Adipocyte (in vitro differentiated cells): ENCODE measurements at places on chromosomes 4 and X.

DNA sequence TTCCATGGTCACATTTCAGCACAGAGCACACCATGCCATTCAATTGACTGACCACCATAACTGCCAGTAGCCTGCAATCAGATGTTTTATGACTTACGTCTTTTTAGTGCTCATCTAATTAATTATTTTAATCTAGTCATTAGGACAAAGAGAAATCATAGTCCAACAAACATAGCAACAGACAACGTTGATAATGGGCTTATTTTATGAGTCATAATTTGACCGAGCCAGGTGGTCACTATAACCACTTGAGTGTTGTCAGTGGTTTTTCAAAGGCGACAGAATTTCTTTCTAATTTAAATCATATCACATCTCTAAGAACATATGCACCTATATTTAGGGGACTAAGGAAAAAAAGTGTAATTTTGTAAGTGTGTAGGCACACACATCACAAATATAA, 1.9 kb downstream of the SEC24D start:
- peak; percentile 36 for DNase-seq

DNA sequence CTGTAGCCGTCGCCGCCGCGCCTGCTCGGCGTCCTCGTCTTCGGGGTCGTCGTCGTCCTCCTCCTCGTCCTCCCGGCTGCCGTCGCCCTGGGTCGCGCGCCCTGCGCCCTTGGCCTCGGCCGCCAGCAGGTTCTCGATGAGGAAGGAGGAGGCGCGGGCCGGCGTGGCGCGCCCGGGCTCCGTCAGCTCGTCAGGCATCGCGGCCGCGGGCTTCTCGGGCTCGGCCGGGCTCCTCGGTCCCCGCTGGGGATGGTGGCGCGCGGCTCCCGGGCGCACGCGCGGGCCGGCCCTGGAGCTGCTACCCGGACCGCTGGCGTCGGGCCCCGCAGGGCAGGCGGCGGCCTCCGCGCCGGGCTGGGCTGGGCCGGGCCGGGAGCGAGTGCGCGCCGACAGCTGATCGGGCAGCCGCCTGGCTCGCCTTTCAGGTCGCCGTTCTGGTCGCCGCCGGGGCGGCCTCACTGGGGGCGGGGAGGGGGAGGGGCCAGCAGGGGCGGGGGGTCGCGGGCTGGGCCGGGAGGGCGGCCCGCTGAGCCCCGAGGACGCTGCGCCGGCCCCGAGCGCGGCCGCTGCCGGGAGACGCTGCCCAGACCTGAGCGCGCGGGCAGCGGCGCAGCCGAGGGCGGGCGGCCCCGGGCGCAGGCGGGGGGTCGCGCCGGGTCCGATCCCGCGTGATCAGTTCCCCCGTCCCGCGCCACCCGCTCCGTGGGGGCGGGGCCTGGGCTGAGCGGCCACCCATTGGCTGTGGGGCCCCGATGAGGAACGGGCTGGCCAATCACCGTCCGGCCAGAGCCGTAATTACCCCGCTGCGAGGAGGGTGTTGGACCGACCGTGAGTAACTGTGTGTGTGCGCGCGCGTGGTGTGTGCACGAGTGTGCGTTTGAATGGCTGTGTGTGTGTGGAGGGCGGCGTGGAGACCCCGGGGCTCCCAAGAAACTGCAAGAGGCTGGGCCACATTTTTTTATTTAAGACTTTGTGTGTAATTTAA, at the start of gene HMX1:
TSS of gene HMX1 (minus strand) at position 423 of the 985 bp plus-strand sequence. CDS start at position 198, 225 bp downstream.
- peak; percentile 13 for DNase-seq

GRCh38 chr4:183563874-183564273, 59.0 kb downstream of the ING2 start:
- DNase-seq = no peak

GRCh38 chr4:38667085-38667893, 3.3 kb downstream of the KLF3 start:
- peak; percentile 97 for DNase-seq

DNA sequence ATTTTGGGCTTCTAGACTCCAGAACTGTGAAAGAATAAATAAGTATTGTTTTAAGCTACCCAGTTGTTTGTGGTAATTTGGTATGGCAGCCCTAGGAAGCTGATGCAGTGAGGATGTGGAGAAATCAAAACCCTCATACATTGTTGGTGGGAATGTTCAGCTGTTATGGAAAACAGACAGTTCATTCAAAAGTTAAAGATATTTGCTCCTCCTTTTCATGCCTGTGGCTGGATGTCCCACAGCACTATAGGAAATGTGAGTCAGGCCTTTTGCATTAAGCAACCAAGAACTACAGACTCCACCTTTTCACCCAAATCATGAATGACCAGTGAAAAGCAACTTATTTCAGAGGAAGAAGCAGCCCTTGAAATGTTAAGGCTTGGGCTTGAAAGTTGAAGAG, 6.7 kb downstream of the BBS12 start:
- peak; percentile 83 for DNase-seq

DNA sequence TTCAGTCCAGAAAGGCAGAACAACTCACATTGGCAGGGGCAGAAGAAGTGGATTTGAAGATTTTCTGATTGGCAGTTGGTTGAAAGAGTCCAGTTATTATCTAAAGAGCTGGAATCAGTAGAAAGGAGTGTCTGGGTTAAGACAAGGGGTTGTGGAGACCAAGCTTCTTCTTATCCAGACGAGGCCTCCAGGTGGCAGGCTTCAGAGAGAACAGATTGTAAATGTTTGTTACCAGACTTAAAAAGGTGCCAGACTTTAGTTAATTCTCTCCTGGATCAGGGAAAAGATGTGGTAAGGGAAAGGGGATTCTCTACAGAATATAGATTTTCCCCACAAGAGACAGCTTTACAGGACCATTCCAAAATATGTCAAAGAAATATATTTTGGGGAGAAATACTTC, 36.7 kb upstream of the TLR3 start:
- peak; percentile 17 for DNase-seq

GRCh38 chrX:134525086-134525792, 65.3 kb downstream of the HPRT1 start:
- no peak for DNase-seq

- DNase-seq = no peak
Observed at GRCh38 chrX:65609237-65609636, 58.2 kb upstream of the MSN start.

DNA sequence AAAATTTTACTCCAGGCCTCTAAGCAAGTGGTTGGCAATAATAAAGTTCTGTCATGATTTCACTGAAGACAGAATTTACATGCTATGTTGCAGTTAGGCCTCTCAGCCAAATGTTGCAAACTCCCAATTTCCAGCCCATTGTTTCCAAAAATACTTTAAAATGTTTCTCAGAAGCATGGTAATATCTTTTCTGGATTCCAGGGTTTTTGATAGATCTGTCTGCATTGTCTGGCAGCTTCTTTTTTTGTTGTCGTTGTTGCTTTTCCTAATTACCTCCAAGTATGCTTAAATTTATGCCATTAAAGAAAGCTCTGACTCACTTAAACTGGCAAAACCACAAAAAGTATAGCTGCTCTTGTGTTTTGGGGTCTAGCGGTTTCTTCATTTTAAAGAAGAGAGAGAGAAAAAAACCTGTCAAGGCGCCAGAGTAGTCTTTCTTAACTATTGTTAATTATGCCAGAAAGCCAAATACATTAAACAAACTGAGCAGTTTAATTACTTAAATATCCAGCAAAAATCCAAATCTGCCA, 97.0 kb downstream of the AGTR2 start:
- peak; percentile 6 for DNase-seq

DNA sequence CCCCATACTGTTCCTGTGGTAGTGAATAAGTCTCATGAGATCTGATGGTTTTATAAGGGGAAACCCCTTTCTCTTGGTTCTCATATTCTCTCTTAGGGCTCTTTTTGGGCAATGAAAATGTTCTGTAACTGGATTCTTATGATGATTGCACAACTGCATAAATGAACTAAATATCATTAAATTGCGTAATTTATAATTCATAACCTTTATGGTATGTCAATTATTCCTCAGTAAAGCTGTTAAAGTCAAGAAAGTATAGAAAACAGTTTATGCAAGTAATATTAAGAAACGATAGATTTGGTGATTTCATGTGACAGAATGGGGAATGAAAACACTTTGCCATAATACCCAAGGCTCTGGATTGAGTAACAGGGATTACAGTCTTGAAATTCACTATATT, 33.5 kb upstream of the SPANXD start:
- DNase-seq = peak; percentile 75

DNA sequence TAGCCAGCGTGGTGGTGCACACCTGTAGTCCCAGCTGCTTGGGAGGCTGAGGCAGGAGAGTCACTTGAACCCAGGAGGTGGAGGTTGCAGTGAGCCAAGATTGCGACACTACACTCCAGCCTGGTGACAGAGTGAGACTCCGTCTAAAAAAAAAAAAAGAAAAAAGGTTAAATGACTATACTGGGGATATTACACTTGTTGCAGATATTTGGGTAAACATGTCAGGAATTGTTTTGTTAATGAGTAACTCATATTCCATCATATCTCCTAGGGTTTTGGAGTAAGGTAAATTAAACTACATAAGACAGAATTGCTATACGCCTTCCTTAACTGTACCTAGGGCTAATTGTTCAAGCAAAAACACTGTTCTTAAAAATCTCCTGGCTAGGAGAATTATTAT, 291.4 kb upstream of the IGFBP7 start:
- no peak for DNase-seq

GRCh38 chr4:10747186-10747585, 62.6 kb upstream of the CLNK start:
- no peak for DNase-seq

GRCh38 chrX:154780968-154781367, 18.3 kb downstream of the DKC1 start:
- DNase-seq = no peak

DNA sequence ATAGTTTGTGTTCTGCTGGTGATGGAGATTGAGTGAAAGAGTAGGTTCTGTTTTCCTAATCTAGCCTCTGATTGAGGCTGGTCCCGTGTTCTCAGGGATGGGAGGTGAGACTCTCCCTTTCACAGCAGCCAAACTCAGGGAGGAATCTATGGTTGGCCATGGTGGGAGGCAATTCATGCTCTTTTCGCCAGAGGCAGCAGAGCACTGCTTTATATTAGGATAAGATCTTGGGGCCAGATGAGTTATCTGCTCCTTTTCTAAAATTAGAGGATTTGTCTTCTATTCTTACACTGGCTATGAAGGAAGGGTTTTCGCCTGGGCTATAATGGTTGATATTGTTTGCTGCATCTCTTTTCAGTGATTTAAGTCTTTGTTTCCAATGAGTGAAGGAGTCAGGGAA, 63.9 kb upstream of the NLGN4X start:
- DNase-seq = no peak

DNA sequence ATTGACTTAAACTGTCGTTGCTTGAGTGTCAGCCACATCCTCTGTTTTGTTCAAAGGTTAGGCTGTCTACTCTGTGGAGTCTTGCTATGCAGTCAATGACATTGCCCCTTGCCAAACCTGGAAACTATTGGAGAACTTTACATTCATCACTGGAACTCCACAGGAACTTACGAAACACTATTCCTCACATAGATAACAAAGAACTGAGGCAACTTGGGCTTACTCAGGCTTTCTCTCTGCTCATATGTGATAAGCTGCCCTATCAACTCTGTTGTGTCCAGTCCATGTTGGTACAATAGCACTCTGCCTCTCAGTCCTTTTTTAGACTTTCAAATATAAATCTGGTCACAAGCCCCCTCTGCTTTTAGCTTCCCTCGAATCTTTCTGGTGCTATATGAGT, 9.4 kb downstream of the NPY5R start:
- no peak for DNase-seq

GRCh38 chr4:151797131-151797530, 36.3 kb upstream of the GATB start:
- peak; percentile 22 for DNase-seq

- no peak for DNase-seq
Observed at GRCh38 chrX:104315555-104315954, 60.8 kb upstream of the ESX1 start.

- peak; percentile 59 for DNase-seq
Observed at GRCh38 chr4:15396157-15396800, 31.6 kb upstream of the C1QTNF7 start.

DNA sequence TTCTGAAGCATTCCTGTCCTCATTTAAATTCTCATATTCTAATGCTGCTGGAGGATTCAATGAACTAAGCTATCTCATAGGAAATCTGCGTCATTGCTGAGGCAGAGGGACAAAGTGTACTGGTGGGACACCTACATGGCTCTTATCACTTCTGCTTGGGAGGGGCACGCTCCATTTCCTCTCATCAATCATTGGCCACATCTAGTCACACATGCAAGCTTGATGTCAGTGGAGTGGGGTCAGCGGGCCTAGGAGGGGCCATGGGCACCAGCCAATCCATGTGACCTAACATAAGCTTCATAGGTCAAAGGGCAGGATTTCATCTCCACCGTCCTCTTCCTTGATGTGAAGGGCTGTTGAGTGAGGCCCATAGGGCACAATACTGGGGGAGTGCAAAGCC, 21.4 kb downstream of the BEX3 start:
- DNase-seq = no peak

- peak; percentile 60 for DNase-seq
Observed at GRCh38 chr4:112370466-112370865, 73.3 kb downstream of the ALPK1 start.

DNA sequence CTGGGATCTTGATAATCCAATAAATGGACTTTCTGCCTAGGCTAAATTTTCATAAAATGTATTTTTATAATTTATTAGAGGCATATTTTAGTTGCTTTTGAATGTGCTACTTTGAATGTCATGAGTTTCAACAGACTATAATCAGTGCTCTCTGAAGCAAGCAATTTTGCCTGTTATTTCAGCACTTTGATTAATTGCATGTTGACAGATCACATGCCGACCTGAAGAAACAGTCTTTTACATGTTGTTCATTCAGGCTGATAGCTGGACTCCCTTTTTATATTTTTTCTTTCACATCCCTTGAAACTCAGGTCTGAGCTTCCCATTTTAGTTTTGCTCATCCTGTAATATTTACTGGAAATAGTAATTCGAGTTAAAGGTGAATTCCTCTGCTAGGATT, 341.0 kb downstream of the NAP1L3 start:
- no peak for DNase-seq

DNA sequence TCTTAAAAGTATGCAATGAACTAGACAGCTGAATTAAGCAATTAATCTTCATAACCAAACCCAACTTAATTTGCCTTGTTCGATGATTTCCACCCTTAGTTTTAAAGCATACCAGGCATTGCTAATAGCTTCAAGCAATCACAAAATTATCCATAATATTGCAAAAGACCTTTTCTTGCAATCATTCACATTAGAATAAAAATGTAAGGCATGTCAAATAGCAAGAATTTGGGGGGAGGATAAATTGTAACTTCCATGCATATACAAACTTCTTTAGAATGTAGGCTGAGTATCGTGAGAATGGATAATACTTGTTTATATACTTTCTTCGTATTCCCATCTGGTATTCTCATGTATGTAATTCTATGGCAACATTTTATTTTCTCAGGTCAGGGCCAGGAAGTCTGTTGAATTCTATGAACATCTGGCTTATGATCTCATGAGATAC, 28.7 kb upstream of the BMP2K start:
- DNase-seq = peak; percentile 74

DNA sequence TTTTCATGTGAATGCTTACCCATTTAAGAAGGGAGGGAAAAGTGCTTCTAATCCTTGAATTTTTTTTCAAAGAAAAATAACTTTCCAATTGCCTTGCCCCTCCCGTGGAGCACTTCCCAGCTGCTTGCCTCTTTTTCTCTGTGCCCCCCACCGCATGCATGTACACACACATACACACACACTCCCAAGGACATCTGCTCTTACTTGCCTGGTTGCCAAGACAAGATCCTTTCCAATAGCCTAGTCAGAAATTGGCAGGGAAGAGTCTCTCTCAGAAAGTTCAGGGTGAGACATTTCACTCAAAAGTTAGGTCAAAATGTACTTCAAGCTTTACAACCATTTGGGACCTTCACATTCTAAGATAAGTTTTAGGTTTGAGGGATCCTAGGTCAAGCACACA, 10.9 kb downstream of the HHIP start:
- DNase-seq = no peak

GRCh38 chr4:139951021-139951420, 203.0 kb downstream of the MAML3 start:
- peak; percentile 42 for DNase-seq
